Myometrial cell (primary cell): ENCODE measurements at places on chromosomes 16 and 17. TPM values are rescaled to one million over a fixed set of nuclear protein-coding genes. Genes with fewer than 3 reads are reported as not detected.

The C16orf89 gene
- total RNA-seq: 0.29 TPM in 1 of 2 replicates, not detected in the other

The TBX21 gene
- total RNA-seq: not detected in 2 replicates

The MT1F gene
- 6.2 TPM in 1 of 2 replicates, not detected in the other for total RNA-seq

The CDK3 gene
- 1.2 and 3.5 TPM in 2 replicates for total RNA-seq

The DPEP3 gene
- not detected in 2 replicates for total RNA-seq
